ENCODE measurements at places on chromosomes 2 and 18.

GRCh38 chr2:109481196-109481555 is 132.6 kb downstream of the SEPTIN10 start:
- DNase-seq: no peak

- DNase-seq: no peak
Measured at GRCh38 chr2:10473121-10473756, 25.1 kb upstream of the ODC1 start.

GRCh38 chr18:23229472-23229871 is 94.2 kb downstream of the CABLES1 start:
- DNase-seq: no peak

DNA sequence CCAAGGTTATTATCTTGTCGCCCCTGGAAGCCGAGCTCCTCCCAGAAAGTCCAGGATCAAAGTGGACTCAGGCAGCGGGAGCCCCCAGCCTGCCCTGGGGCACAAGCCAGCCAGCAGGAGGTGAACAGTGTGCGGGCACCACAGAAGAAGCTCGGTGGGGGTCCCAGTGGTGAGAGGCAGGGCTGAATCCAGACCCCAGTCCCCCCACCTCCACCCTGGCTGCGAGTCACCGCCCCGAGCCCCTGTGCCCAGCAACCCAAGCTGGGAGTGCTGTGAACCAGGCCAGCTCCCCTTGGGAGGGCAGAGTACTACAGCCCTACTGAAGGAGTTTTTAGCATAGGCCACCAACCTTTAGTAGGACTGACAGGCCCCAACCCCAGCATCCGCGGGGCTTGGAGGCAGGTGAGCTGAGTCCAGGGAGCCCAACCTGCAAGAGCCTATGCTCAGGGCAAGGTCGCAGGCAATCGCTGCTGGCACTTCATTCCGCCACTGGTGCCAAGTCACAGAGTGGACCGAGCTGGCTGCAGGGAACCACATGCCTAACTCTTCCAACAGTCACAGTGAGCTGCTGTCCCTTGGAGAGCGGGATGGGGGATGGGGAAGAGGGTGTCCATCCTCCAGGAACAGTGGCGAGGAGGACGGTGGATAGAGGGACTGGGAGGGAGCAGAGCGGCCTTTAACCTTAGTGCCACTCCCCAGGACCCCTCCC is 3.0 kb downstream of the PIEZO2 start:
- no peak for DNase-seq

GRCh38 chr2:127893033-127893432 is 7.3 kb upstream of the AMMECR1L start:
- no peak for DNase-seq

DNA sequence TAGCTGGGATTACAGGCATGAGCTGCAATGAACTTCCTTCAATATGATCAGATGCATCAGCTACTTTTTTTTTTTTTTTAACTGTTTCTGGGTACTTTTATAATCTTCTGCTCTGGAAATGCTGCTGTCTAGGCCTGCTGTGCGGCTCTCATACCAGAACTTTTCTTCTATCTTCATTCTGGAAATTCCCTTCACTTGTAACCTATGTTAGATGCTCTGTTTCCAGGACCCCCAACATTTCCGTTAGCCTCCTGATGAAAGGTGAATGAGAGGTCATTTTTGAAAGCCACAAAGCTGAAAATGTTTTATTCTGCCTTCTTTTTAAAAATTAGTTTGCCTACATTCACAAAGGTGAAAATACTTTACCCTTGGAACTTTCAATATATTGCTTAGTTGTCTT is 8.6 kb downstream of the AGFG1 start:
- no peak for DNase-seq

DNA sequence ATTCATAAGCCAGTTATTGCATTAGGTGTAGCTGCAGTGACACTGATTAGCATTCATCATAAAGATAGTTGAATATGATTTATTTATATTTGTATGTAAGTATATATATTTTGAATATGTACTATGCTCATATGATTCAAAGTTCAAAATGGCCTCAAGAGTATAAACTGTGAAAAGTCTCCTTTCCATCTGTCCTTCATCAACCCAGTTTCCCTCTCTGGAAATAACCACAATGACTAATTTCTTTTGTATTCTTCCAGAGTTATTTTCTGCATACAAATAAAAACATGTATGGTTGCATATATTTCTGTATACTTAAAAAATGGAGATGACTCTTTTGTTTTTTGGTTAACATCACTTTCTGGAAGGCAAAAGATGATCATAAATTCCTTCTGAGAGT is 95.2 kb downstream of the CAMKMT start:
- no peak for DNase-seq

DNA sequence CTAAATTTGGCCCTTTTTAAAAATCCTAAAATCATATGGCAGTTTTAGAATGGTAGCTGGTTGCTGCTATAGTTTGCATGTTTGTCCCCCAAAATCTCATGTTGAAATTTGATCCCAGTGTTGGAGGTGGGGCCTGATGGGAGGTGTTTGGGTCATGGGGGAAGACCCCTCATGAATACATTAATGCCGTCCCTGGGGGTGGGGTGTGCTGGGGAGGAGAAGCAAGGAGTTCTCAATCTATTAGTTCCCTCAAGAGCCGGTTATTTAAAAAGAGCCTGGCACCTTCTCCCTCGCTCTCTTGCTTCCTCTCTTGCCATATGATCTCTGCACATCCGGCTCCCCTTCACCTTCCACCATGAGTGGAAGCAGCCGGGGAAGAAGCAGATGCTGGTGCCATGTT is 20.8 kb downstream of the GPATCH11 start:
- no peak for DNase-seq

- no peak for DNase-seq
Measured at GRCh38 chr2:111061191-111061590, 59.5 kb upstream of the BCL2L11 start.

DNA sequence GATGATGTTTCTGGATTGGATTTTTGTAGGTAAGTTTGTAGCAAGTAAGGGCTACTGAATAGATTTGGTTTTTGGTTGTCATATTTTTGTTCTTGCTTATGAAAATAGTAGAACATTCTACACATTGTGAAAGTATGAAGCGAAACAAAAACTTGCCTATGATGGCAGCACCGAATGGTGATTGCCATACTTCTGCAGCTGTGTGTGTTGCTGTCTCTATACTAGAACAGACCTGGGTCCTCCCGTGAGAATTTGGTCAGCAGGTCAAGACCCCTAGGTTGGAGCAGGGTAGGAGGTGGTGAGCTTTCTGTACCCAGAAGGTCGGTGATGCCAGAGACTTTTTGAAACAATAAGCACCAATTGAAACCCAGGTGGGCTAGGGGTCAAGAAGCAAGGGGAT is 322.6 kb downstream of the PRKCE start:
- no peak for DNase-seq

GRCh38 chr2:231677632-231678104 is 30.7 kb upstream of the PTMA start:
- peak; percentile 54 for DNase-seq

DNA sequence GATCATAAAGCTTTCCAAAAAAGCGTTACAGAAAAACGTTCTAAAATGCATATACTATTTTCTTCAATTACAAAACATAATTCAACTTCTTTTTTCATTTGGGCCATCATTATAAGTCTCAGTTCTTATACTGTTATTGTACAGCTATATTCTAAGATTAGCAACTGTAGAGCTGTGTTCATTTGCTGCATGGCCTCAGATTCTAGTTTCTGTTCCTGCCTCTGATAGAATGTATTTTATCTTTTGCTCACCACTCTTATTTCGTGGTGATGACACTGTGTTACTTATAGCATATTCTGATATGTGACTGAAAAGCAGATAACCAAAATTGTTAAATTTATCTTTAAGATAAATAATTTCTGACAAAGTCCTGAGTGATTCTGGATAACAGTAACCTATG is 67.2 kb downstream of the PTRHD1 start:
- no peak for DNase-seq

DNA sequence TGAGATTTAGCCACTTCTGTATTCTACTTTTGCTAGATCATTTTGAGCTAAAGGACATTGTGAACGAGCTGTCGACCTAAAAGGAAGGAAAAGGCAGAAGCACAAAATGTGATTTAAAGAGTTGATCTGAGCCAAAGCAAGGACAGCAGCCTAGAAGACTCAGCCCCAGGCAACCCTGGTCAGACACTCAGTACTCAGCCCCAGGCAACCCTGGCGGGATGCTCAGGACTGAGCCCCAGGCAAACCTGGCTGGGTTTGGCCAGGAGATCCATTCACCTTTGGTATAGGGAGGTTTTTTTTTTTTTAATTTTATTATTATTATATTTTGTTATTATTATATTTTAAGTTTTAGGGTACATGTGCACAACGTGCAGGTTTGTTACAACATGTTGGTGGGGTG is 34.3 kb upstream of the PXDN start:
- DNase-seq: no peak

- no peak for DNase-seq
Measured at GRCh38 chr2:106867196-106867953, 18.6 kb downstream of the ST6GAL2 start.

DNA sequence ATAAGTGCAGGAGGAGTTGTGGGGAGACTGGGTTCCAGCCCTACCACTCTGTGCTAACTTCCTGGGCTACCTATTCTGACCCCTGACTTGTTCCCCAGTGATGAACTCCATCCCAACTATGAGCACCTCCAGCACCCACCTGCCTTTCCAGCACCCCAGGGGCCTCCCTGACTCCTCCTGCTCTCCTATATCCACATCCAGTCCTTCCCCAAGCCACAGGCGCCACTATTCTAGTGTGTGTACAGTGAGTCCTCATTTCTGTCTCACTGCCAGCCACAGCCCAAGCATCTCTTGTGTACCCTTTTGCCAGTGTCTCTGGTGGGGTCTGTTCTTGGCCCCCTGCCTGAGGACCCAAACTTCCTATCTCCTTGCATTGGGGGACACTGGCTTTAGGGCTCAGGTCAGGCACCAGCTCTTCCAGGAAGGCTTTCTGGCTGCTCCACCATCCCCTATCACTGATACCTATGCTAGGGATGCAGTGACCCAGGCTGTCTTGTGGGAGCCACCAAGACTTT is 145.2 kb downstream of the INHBB start:
- no peak for DNase-seq

DNA sequence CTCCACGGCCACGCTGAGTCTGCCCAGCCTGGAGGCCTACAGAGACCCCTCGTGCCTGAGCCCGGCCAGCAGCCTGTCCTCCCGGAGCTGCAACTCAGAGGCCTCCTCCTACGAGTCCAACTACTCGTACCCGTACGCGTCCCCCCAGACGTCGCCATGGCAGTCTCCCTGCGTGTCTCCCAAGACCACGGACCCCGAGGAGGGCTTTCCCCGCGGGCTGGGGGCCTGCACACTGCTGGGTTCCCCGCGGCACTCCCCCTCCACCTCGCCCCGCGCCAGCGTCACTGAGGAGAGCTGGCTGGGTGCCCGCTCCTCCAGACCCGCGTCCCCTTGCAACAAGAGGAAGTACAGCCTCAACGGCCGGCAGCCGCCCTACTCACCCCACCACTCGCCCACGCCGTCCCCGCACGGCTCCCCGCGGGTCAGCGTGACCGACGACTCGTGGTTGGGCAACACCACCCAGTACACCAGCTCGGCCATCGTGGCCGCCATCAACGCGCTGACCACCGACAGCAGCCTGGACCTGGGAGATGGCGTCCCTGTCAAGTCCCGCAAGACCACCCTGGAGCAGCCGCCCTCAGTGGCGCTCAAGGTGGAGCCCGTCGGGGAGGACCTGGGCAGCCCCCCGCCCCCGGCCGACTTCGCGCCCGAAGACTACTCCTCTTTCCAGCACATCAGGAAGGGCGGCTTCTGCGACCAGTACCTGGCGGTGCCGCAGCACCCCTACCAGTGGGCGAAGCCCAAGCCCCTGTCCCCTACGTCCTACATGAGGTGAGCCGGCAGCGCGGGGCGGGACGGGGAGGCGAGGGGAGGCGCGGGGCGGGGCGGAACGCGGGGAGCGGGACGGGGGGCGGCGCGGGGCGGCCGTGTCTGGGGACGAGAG is 15.2 kb downstream of the NFATC1 start:
- DNase-seq: no peak

DNA sequence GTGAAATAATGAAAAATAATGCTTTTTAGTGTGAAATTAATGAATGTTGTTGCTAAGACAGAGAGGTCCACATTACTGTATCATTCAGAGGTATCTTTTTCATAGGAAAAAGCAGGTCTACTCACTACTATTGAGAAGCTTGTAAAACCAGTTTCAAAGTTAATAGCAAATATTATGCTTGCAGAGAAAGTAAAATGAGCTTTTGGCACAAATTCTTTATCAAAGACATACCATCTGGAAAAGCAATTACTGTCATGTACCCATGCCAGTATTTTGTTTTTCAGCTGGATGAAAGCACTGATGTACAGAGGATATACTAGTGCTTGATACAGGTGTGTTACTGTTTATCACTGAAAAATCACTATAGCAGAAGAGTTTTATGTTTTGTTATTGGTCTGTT is 77.5 kb downstream of the NCOA1 start:
- DNase-seq: no peak

DNA sequence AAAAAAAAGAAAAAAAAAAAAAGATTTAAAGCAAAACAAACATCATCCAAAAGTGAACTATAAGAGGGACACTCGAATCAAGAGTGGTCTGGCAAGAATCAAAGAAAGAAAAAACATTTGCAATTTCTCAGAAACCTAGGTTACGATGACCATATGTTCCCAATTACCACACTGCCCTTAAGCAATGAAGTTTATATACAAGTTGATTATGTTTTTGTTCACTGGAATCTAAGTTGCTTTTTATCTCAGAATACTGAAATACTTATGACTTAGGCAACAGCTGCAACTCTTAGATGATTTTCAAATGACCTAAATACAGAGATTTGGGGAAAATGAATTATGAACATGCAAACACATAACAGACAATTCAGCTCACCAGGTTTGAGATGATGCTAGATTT is 597.1 kb upstream of the CHAC2 start:
- no peak for DNase-seq

DNA sequence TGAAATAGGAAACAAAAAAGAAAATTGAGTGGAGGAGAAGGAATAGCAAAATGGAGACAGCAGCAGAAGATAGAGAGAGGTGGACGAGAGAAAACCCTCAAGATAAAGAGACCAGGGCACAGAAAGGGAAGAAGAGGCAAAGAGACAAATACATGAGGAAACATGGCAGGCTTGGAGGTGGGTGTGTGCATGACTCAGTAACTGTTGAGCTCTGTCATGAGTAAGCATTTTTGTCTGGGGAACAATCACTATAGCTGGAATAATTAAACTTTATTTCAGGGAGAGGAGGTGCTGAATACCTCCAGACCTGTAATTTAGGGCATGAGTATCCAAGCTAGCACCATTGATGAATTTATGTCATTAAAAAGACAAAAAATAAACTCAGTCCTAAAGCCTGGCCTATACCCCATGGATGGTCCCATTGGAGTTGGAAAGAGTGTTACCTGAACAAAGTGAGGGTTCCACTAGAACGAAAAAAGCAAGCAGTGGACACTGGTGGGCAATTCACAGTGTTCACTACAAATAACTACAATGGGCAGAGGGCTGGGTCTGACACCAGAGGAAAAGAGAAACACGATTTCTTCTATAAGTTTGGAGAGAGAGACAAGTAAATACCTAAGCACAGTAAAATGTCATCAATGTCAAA is 145.5 kb downstream of the ADCYAP1 start:
- DNase-seq: no peak

GRCh38 chr2:109467701-109468100 is 146.1 kb downstream of the SEPTIN10 start:
- DNase-seq: no peak

All from activated naive CD4-positive, alpha-beta T cell (primary cell).